Epithelial cell of proximal tubule (primary cell): ENCODE measurements at places on chromosomes 2 and 18.

DNA sequence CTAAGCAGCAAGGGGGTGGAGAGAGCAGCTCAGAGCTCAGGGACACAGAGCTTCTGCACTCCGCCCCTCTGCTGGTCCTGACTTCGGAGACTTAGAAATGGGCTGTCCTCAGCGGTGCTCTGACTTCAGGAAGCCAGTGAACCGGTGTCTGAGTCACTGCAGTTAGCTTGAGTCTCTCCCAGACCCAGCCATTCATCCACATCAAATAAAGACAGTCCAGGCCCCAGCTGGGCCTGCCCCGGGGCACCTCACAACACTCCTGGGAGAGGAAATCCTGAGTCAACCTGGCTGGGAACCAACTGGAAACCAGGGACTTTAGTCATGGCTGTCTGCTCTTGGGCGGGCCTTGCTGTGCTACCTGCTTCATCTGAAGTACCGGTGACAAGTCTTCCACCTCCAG is 5.4 kb upstream of the ITGB6 start:
- DNase-seq = peak; percentile 98

DNA sequence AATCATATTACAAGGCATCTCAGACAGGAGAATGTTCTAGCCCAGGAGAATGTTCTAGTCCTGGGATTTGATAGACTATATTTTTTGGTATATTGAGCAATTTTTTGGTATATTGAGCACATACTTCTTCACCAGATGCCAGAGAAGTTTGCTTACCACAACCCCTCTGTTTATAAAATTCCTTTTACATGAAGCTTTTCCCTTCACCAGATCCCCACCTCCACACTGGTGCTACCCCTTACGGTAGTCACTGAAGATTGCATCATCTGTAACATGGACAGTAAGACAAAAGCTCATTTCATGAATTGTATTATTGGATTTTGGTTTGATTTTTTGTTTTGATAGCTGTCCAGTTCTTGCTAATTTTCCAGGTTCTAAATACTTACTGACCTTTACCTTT is 7.2 kb upstream of the HNMT start:
- DNase-seq = no peak

GRCh38 chr2:226873051-226873620 is 37.3 kb downstream of the RHBDD1 start:
- DNase-seq = no peak

GRCh38 chr2:228507870-228508269 is 326.4 kb upstream of the SPHKAP start:
- DNase-seq = peak; percentile 23

DNA sequence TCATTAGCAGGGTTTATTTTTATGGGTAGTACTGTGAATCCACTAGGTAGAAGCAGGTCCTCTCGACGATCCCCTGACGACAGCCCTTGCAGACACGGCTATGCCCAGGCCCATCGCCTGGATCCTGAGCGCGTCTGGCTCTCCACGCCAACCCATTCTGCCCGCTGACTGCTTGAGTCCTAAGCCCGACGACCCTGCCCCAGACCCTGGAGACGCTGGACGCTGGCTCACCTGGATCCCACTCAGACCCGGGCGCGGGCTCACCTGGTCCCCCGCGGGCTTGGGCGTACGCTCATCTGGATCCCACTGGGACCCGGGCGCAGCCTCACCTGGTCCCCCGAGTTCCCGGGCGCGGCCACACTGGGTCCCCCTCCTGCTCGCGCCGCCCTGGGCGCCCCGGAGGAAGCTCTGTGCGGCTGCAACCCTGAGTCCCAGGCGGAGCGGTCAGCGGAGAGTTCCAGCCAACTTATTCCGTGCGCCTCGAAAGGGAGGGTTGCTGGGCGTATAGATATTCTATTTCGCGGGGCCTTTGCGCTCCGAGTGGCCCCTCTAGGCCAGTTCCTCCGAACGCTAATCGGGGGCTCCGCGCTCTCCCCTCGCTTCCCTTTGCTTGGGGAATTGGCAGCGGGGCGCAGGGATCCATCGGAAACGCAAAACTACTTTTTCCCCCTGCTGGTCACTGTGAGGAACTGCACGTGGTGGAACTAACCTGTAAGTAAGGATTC is 22.4 kb upstream of the RMP24 start:
- no peak for DNase-seq

DNA sequence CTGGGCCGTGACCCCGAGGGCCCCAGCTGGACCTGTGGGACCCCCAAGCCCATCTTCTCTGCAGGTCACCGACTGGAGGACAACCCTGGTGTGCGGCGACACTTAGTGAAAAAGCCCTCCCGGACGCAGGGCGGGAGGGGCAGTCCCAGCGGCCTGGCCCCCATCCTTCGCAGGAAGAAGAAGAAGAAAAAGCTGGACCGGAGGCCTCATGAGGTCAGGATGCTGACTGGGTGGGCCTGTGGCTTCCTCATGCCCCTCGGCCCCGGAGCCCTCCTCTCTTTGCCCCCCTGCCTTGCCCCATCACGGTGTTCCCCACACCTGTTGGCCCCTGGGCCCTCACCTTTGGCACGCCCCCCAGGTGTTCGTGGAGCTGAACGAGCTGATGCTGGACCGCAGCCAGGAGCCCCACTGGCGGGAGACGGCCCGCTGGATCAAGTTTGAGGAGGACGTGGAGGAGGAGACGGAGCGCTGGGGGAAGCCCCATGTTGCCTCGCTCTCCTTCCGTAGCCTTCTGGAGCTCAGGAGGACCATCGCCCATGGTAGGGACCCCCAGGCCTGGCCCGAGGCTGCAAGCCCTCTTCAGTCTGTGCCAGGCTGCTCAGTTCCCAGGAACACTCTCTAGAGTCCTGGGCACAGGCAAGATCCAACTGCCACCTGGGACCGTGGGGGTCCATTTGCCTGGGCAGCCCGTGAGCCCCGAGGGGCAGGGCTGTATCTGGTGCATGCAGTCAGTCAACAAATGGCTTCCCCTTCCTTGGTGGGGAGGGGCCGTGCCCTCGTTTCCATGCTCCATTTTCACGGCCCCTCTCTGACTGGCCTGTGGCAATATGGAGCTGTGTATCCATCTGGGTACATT is 4.7 kb downstream of the SLC4A3 start:
- no peak for DNase-seq

DNA sequence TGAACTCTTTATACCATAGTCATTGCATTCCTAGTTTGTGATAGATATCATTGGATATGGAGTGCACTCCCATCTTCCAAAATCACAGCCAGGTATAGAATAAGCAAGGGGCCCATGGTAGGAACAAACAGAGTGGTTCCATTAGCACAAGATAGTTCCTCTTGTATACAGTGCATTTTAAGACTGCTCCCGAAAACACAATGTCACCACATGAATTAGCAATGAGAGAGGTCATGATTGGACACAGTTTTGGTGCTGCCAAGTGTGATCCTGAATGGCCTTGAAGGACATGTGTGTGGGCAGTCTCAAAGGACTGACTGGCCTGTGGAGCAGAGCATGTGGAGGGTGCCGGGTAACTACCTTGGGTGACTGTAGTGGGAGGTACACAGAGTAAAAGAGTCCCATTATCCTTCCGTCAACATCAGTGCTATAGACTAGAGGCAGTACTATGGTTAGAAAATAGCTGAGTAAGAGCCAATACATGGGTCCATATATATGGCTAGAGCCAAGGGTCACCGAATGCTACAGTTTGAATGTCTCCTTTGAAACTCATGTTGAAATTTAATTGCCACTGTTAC is 549.9 kb downstream of the DSC3 start:
- no peak for DNase-seq

DNA sequence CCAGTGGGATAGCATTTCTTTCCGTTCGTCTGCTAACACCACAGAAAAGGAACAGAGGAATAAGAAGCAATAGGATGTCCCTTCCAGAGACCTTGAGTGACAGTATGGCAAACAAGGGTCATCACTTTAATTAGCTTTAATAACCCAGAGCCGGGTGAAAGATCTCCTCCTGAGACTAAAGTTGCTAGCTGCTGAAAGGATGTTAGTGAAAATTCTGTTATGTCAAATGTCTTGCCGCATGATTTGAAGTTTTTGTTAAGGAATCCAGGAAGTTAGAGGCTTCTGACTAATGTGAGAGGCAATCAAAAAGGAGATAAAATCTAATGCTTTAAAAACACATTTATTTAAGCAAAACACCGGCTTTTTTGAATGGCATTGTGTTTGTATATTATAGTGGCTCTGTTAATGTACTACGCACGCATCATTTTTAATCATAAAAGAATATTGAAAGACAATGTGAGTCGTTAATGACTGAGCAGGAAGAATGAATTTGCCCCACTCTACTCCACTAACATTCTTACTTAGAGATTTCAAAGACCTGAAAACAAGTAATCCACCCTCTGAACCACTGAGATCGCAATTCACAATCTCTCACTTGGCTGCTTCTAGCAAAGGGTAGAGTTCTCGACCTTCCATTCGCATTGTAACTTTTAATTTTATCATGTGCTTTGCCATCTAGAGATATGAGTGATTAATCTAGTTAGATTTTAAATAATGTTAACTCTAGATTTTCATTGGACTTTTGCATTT is 536.6 kb downstream of the LRRTM4 start:
- DNase-seq = no peak

DNA sequence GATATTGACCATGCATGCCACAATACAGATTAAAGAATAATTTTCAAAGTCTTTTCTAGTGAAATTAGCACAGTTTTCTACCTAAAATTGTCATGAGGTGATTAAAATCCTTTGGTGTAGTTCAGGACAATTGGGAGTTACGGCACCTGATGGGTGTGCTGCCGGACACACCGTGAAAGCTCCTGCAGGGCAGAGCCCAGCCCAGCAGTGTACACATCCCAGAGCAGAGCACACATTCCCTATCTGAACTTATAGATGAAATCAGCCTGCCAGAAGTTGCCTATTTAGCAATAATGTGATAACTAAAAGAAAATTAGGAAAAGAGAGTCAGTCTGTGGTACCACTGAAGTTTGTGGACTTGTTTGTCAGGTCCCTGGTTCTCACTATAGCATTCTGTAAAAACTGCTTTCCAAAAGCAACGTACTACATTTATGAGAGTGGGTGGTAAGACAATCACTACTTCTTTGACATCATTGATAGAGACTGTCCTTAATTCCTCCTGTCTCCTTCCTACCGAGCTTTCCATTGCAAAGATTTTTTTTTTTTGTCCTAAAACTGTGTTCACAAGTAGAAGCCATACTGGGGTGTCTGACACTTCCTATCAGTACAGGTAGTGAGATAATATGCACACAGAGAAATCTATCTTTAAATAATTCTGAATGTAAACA is 3.4 kb downstream of the CYTIP start:
- DNase-seq = no peak

DNA sequence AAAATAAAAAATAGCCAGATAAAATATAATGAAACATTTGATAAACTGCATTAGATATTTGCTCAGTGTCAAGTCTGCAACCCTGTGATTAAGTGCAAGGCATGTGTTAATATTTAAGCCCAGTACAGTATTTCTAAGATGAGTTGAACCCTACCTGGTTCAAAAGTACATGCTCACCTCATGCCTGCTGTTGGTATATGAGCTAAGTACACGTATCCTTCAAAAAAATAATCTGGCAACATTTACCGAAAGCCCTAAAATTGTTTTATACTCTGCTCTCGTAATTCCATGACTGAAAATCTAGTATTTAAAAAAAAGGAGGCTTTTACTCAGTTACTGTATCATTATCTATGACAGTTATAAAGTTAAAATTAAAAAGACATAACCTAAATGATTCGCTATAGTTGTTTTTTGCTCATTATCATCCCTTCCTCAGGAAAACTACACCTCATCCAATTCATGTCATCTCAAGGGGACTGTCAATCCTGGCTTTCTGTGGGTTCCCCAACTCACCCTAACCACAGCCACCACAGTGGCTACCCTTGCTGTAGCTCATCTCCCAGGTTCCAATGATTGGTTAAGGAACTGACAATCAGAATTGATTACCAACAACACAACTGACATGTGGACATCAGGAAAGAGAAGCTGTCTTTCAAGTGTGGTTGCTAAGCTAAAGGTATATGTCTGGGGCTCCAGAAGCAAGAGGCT is 10.6 kb downstream of the TLK1 start:
- DNase-seq = no peak

DNA sequence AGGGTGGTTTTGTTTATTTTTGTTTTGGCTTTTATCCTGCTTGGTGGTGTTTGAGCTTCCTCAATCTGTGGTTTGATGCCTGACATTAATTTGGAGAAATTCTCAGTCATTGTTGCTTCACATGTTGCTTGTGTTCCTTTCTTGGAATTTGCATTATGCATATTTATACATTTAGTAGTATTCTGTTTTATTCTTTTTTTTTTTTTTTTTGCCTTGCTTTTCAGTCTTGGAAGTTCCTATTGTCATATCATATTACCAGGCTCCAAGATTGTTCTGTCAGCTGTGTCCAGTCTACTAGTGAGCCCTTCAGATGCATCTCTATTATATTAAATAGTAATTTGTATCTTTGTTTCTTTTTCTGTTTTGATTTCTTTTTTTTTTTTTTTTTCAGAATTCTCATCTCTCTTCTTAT is 77.0 kb downstream of the EPC2 start:
- DNase-seq = no peak

DNA sequence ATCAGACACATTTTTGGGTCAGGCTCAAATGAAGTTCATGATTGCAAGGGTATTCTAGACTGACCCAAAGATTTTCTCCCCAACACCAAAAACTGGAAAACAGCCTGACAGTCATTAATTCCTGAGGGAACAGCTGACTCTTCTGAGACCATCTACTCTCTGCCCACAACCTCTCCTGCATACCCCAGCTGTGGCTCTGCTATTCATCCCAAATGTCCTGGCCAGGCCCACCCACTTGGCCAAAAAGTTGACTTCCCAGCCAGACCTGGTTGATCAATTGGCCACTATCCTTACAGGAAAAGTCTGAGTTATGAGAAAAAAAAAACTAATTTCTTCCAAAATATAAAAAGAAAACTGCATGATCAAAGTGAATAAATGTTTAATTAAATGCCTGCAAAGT is 103.8 kb upstream of the ST3GAL5 start:
- DNase-seq = no peak

- no peak for DNase-seq
Observed at GRCh38 chr2:156687715-156688114, 251.5 kb downstream of the GPD2 start.

DNA sequence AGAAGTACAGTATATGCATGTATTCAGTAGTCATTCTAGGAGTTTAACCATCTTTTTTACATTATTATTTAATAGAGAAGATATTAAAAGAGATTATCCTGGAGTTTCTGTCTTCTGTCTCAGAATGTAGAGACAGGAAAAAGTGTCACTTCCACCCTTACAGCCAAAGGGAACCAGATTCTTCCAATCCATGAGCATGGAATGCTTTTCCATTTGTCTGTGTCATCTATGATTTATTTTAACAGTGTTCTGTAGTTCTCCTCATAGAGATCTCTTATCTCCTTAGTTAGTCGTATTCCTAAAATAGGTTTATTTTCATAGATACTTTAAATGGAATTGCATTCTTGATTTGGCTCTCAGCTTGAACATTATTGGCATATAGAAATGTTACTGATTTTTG is 959.5 kb upstream of the PIK3C3 start:
- no peak for DNase-seq

- DNase-seq = no peak
Observed at GRCh38 chr2:231391981-231392380, 3.5 kb upstream of the B3GNT7 start.

- DNase-seq = no peak
Observed at GRCh38 chr2:219612577-219613286, 14.7 kb upstream of the SLC4A3 start.
